Temporal lobe (tissue), 4 donors: ENCODE measurements at places on chromosomes 7 and 10. TPM values are rescaled to one million over a fixed set of nuclear protein-coding genes. Genes with fewer than 3 reads are reported as not detected.

The PIK3CG gene
- 0.98 TPM for total RNA-seq

The GFRA1 gene
- 8.6 TPM for total RNA-seq

The CPN1 gene
- total RNA-seq, result not detected

The TMEM139 gene
- total RNA-seq, result not detected

The FAM20C gene
- 16.2 TPM for total RNA-seq

The NME8 gene
- total RNA-seq, result not detected

The TMEM72 gene
- total RNA-seq, result not detected

The LIPJ gene
- total RNA-seq, result 0.74 TPM

The FOXP2 gene
- total RNA-seq, result 19.2 TPM

The ANKRD30A gene
- total RNA-seq, result not detected

The RTKN2 gene
- total RNA-seq, result 3.7 TPM

The WEE2 gene
- 0.49 TPM for total RNA-seq

The DGKB gene
- 3.9 TPM for total RNA-seq

The MRC1 gene
- 2.0 TPM for total RNA-seq

The GPNMB gene
- 4.7 TPM for total RNA-seq

The TSPAN33 gene
- total RNA-seq, result 3.9 TPM

The SNCG gene
- total RNA-seq, result 0.98 TPM

The POU6F2 gene
- 3.7 TPM for total RNA-seq

The UROS gene
- 36.9 TPM for total RNA-seq

The SPDYE8 gene
- total RNA-seq, result 0.25 TPM

The AS3MT gene
- total RNA-seq, result 9.1 TPM

The SYT15B gene
- total RNA-seq, result under 0.01 TPM

The GUSB gene
- 16.0 TPM for total RNA-seq

The PNLIPRP2 gene
- not detected for total RNA-seq

The TWIST1 gene
- 0.74 TPM for total RNA-seq

The PRLHR gene
- 2.0 TPM for total RNA-seq

The SEMA3C gene
- 327 TPM for total RNA-seq

The CARD11 gene
- total RNA-seq, result 0.25 TPM

The ZNF775 gene
- 9.3 TPM for total RNA-seq

The SFMBT2 gene
- 10.1 TPM for total RNA-seq

The AOC1 gene
- not detected for total RNA-seq

The ADRB1 gene
- 2.0 TPM for total RNA-seq
